C1 segment of cervical spinal cord (tissue), 14 donors: ENCODE measurements at places on chromosomes 6 and 20.

- no peak for DNase-seq
Measured at GRCh38 chr6:126302191-126302590, 37.7 kb upstream of the CENPW start.

- no peak for DNase-seq
Measured at GRCh38 chr6:115064680-115065079, 721.9 kb upstream of the HS3ST5 start.

GRCh38 chr6:98560418-98560817, 274.0 kb upstream of the POU3F2 start:
- no peak for DNase-seq

DNA sequence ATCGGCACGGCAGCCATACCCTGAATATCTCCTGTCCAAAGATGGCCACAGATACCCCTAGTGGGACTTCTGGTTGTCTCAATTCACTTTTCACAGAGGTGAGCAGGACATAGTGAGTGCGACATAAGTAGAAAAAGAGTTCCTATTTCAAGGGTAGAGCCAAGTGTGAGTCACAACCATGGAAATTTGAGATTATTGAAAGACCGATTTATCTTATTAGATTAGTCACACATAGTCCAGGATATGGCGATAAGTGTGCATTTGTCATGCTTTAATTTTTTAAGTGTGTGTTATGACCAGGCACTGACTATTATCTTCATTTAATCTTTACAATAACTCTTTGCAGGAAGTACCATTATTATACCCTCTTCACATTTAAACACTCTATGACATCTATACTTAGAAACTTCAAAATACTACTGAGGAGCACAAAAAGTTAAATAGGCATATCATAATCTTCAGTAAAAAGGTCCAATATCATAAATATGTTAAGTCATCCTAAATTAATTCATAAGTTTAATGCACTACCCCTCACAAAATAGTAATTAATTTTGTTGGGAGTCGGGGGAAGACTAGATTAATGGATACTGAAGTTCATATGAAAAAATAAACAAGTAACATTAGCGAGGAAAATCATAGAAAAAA, 13.4 kb upstream of the TNFAIP3 start:
- no peak for DNase-seq

GRCh38 chr6:170284866-170285469, 5.9 kb downstream of the DLL1 start:
- DNase-seq: no peak

GRCh38 chr20:38454556-38455473, 17.8 kb upstream of the RALGAPB start:
- no peak for DNase-seq

DNA sequence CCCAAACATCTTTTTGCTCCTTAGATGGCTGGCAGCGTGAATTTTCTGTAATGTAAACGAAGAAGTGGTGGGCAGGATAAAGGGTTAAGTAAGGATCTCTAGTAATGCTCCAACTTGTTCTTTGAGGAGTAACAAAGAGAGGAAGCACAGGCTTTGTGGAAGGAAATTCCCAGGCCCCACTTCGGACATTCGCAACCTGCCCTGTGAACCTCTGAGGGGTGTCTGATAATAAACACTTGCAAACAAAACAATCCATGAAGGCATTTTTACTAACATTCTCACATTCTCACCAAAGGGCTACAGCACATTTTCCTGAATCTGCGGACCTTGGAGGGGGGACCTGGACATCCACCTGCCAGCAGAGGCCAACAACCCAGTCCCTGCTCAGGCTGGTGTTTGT, 25.8 kb upstream of the ADGRF5 start:
- DNase-seq: no peak

GRCh38 chr6:141117874-141118273, 1014.9 kb upstream of the GJE1 start:
- no peak for DNase-seq

GRCh38 chr20:37526839-37527637, 638 bp downstream of the BLCAP start:
- DNase-seq: peak; percentile 70

DNA sequence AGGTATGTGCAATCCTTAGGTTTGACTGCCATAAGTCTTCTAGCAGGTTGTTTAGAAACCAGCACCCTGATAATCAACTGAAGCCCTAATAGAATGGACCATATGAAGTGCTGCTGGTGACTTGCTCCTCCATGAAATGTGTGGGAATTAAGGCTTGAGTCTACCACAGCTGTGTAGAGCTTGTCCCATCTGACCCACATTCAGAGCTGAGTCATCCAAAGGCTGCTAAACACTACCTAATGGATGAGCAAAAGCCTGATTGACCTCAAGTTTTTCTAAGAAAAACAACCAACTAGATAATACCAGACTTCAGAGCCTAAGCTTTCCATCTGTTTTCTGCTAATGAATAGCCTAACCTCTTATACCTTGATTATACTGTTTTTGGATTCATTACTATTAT, 120.3 kb upstream of the MOCS1 start:
- no peak for DNase-seq

DNA sequence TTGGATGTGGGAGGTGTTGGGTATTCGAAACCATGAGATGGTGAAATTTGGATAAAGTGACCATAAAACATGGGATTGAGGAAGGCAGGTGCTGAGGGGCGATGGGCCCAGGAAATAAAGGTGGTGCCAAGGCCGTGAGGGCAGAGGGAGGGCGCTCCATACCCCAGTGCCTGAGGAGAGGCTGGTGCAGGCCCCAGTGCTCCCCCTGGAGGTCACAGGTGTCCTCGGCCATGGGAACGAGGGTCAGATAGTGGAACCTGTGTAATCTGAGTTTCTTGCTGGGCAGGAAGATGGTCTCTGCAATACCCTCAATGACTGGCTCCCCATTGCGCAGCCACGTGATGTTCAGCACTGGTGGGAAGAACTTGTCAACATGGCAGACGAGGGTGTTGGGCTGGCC, 16.2 kb downstream of the HLA-DPB1 start:
- no peak for DNase-seq

- no peak for DNase-seq
Measured at GRCh38 chr20:37573626-37574198, 46.0 kb upstream of the BLCAP start.

DNA sequence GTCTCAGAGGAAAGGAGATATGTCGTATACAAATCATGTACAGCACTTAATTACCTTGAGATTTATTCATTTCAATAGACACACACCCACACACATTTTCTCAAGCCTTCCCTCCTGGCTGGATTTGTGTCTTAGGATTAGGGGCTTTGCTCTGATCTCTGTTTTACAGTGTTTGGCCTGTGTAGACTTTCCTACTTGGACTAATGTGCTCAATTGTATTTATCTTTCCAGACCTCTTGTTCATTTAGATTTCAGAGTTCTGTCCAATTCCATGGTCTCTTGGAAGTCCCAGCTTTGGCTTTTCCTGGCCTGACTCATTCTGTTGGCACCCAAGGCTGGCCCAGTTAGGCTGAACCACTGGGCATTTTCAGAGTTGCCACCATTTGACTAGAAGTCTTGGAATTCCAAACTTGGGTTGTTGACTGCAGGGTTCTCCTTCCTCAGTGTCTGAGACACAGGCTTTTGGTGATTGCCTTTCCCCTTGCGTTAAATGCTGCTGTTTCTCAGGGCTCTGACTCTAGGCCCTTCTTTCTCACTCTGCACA, 8.9 kb upstream of the RFPL4B start:
- DNase-seq: no peak

DNA sequence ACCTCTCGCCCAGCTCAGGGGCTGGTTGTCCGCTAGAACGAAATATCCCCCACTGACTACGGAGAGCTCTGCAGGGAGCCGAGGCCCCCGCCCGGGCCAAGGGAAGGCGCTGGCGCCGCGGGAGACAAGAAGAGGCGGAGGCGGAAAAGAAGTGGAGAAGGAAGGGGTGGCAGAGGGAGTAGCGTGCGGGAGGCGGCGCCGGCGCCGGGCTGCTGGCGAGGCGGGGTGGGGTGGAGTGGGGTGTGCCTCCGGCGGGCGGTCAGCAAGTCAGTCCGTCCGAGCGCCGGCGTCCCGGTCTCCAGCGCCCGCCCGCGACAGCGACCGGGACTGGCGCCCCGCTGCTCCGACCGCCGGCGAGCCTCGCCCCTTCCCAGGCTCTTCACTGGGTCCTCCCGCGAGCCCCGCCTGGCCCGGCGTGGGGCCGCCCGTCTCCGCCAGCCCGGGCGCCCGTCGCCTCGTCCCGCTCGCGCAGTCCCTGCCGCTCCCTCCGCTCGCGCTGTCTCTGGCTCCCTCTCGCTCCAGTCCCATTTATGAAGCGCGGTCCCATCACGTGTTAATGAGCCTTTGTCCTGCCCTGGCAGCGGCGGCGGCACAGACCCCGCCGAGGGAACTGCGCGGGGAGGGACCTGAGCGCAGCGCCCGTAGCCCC, at the start of gene CNR1:
CNR1 (minus strand) TSS at position 504 of the 649 bp plus-strand sequence. CDS start 21,073 bp downstream, outside the sequence.
- no peak for DNase-seq

DNA sequence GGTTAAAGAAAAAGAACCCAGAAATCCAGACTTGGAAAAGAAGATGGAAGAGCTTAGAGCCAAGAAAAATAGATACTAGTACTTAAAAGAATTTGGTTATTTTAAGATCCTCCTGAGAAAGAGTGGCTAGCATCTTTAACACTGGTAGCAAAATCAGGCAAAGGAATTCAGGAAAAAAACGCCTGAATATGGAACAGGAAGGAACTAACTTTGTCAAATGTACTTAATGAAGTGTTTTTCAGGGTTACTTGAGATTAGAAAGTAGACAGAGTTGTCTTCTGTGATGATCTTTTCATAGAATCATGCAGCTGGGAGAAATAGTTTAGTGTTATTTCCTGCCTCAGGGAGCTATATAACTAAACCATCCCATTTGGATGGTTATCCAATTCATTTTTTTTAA, 50.8 kb upstream of the SASH1 start:
- DNase-seq: no peak

- no peak for DNase-seq
Measured at GRCh38 chr6:126307849-126308248, 32.1 kb upstream of the CENPW start.

- DNase-seq: no peak
Measured at GRCh38 chr20:53750827-53751619, 157.4 kb upstream of the ZNF217 start.

- DNase-seq: no peak
Measured at GRCh38 chr20:57433657-57434389, 42.6 kb downstream of the RBM38 start.

DNA sequence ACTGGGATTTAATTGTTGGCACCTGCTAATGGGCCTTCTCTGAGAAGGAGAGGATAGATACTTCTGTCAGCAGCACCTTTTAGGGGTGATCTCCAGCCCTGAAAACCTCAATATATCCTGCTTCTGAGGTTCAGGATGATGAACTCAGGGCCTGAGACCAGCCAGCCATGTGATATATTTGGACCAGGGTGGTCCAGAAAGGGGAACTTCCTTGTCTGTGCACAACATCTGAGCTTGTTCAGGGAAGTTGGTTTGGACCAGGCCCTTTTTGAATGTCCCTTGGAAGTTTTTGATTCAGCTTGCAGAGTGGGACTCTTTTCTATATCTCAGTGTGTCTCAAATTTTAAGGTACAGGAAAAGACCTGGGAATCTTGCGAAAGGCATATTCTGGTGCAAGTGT, 85.8 kb downstream of the GFRA4 start:
- DNase-seq: no peak

GRCh38 chr6:51927450-51927849, 160.0 kb downstream of the PKHD1 start:
- DNase-seq: no peak

DNA sequence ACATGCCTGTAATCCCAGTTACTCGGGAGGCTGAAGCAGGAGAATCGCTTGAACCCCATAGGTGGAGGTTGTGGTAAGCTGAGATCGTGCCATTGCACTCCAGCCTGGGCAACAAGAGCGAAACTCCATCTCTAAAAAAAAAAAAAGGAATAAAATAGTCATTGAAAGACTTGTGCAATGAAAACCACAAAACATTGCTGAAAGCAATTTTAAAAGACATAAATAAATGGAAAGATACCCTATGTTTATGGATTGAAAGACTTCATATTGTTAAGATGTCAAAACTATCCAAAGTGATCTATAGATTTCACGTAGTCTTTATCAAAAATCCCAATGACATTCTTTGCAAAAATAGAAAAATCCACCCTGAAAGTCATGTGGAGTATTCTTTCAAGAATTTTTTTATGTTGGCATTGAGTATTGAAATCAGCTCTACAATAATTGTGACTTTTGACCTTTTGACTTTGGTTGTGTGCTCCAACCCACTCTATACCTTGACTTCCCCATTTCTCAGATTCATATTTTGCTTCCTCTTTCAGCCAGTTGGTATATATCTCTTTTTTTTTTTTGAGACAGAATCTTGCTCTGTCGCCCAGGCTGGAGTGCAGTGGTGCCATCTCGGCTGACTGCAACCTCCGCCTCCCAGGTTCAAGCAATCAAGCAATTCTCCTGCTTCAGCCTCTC, 45.5 kb upstream of the SLC23A2 start:
- DNase-seq: no peak

DNA sequence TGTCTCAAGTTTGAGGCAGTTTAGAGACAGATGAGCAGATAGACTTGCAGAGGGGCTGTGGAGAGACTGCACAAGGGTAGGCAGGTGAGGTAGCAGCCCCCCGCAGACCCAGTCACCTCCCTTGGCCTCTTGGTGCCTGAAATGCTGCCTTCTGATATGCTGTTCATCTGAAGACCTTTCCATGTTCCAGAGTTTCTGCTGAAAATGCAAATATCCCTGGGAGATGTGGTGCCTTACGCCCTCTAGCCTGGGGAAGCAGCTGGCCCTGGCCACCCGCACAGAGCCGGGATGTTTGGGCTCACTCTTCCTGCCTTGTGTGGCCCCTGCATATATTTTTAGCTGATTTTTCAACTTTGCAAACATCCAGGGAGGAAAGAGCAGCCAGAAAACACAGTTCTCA, 51.4 kb downstream of the TMEM242 start:
- DNase-seq: no peak

DNA sequence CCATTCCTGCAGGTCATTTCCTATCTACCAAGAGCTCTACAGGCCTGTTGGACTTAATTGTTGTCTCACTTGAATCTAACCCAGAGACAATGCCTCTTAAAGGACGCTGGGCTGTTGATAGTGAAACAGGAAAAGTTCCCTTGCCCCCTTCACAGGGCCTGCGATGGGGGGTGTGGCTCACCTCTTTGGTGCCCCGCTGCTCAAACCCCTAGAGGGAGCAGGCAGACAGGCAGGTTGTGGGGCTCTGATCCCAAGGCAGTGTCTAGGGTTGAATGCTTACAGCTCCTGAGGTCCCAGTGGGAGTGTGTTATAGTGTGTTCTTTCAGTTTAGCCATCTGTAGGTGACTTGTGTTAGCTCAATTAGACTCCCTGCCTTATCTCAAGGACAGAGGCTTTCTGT, 68.0 kb downstream of the OTOR start:
- DNase-seq: no peak

DNA sequence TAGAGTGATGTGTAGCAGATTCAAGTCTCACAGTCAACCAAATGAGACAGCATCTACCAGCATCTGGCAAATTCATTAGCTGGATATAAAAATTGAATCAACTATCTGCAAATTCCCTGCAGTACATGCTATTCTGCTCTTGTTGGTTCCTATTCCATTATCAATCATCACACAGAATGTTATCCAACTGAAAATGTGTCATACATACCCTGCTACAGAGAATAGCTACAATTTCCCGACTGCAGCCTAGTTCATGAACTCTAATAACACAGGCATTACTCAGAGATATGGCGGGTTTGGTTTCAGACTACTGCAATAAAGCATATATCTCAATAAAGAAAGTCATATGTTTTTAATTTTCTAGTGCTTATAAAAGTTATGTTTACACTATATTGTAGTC, 78.4 kb downstream of the AHI1 start:
- DNase-seq: no peak
